Activated CD4-positive, alpha-beta memory T cell treated with anti-CD3 and anti-CD28 coated beads, Interleukin-2, amount 10 ng/mL, durations not matched to agents 7 days and 5 days (primary cell): ENCODE measurements at places on chromosomes 7 and 10.
A peak's percentile ranks its signal among the peaks of the same experiment; 100 is the strongest.

DNA sequence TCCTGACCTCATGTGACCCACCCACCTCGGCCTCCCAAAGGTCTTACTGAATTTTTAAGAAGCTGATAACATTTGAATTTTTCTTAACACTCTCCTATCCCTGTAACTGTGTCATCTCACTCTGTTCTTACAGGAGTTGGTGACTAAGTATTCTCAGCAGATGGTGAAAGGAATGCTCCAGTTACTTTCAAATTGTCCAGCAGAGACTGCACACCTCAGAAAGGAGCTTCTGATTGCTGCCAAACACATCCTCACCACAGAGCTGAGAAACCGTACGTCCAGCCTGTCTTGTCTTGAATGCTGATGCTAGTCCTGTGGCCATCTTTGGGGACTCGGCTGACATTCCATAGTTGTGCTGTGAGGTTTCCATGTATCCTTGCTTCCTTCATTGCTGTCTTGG lies 24.9 kb downstream of the TRRAP start:
- H3K4me3 ChIP-seq: no peak overlapping the region
- H3K4me1 ChIP-seq: no peaks in the 10 kb centered on the region
- H3K36me3 ChIP-seq: peaks cover 74% of the 10 kb centered on the region

DNA sequence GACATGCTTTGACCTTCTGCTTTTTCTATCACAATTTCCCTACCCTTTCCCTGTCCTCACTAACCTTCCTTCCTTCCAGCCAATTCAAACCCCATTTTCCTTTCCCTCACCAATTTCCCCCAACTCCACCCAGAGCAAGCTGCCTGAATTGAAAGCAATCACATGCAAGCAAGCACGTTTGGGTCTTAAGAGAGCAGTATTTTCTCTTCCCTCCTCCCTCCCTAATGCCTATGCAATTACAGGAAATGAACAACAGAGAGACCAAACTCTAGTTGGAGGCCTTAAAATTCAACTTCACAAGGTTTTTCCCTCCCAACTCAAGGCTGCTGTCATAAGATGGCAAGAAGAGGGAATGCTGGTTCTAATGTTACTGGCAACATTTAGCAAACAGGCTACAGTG lies 117.2 kb downstream of the MYOF start:
- peak overlapping the region; percentile 8 for H3K27ac ChIP-seq
- H3K27me3 ChIP-seq: no peaks in the 10 kb centered on the region
- H3K36me3 ChIP-seq: peaks cover 18% of the 10 kb centered on the region
- H3K4me3 ChIP-seq: no peak overlapping the region
- H3K4me1 ChIP-seq: peaks cover 18% of the 10 kb centered on the region

GRCh38 chr7:158765020-158765419 lies 60.4 kb upstream of the NCAPG2 start:
- no peak for DNase-seq
- no peak overlapping the region for H3K27ac ChIP-seq

GRCh38 chr7:17058568-17058967 lies 176.8 kb upstream of the AGR3 start:
- H3K27ac ChIP-seq: peak overlapping the region; percentile 5
- peaks cover 14% of the 10 kb centered on the region for H3K36me3 ChIP-seq
- no peak for DNase-seq
- peaks cover 30% of the 10 kb centered on the region for H3K4me1 ChIP-seq
- H3K27me3 ChIP-seq: no peaks in the 10 kb centered on the region

DNA sequence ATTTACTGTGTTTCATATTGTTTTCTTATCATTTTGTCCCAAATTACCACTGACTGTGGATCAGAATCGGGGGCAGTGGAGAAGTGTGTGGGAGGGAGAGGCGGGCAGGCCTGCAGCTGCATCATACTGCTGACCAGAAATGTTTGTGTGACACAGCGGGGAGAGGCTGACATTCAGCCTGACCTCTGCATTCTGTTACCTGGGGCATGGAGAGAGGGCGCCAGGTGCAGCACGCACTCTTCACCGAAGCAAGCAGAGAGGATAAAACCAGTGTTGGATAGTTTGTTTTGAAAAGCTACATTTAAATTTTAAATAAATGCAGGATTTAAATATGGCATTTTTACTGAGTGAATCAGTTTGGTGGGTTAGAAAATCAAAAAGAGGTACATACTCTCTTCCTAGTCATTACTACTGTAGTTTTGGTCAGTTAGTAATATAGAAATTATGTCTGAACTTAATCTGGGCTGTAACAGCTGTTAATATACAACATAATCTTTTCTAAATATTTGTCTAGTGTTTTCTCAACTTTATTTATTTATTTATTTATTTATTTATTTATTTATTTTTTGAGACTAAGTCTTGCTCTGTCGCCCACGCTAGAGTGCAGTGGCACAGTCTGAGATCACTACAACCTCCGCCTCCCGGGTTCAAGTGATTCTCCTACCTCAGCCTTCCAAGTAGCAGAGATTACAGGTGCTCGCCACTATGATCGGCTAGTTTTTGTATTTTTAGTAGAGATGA lies 8.8 kb upstream of the STMP1 start:
- no peak overlapping the region for H3K4me3 ChIP-seq
- peaks cover 3% of the 10 kb centered on the region for H3K36me3 ChIP-seq
- DNase-seq: no peak
- no peaks in the 10 kb centered on the region for H3K27me3 ChIP-seq
- no peak overlapping the region for H3K27ac ChIP-seq

DNA sequence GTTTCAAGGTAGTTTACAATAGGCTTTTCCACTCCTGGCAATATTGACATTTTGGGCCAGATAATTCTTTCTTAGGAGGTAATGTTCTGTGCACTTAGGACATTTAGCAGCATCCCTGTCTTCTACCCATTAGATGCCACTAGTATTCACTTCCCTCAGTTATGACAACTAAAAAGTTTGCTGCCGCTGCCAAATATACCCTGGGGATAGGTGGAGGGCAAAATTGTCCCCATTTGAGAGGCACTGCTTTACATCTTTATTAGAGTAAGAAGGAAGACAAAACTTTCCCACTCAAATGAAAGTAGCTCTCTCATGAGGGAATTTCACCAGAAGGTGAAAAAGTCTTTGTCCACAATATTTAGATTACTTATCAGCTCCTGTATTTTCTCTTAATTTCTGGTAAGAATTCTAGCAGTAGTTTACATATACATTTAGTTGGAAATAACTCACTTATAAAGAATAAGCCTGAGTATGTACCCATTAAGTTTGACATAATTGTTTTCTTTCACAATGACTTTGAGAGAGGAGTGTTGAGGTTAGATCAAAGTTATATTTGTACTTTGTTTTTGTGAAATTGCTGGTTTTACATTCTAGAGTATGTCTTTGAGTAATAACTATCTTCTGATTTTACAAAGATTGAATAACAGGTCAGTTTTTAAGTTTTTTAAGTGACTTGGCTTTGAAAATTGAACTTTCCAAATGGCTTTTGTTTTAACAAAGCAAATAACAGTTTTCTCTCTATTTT lies 46.0 kb downstream of the HELLS start:
- peaks cover 14% of the 10 kb centered on the region for H3K4me1 ChIP-seq
- peak overlapping the region; percentile 26 for H3K27ac ChIP-seq
- H3K36me3 ChIP-seq: peaks cover 65% of the 10 kb centered on the region
- no peaks in the 10 kb centered on the region for H3K27me3 ChIP-seq

DNA sequence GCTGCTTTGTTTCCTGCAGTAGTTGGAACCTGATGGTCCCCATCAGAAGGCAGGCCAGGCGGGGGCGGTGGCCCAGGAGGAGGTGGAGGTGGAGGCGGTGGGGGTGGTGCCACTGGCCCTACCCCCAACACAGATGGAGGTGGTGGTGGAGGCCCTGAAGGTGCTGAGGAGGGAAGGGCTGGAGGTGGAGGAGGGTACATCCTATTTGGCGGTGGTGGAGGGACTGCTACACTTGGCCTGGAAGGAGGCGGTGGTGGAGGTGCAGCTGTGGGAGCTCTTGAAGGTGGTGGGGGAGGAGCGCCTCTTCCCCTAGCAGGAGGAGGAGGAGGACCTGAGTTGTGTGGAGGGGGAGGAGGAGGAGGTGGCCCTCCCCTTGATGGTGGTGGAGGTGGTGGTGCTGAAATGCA lies 36.8 kb downstream of the LMOD2 start:
- no peak for DNase-seq
- H3K27ac ChIP-seq: no peak overlapping the region
- no peak overlapping the region for H3K4me3 ChIP-seq
- peaks cover 20% of the 10 kb centered on the region for H3K36me3 ChIP-seq
- H3K4me1 ChIP-seq: no peaks in the 10 kb centered on the region

DNA sequence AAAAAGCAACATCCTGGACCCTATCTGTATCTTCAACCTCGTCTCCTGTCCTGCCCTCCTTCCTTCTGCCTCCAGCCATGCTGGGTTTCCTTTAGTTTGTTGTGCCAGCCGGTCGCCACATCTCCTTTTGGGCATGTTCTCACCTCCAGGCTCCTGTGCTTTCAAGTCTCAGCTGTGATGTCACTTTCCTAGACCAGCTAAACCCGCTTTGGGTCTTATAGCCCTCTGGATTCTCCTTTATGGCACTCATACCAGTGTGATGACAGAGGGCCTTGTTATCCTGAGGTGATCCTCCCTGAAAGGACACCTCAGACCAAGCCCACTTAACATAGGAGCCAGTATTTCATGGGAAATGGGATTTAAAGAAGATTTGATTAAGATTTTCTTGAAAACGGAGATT lies 108.6 kb downstream of the EMX2 start:
- no peak overlapping the region for H3K27ac ChIP-seq
- no peaks in the 10 kb centered on the region for H3K36me3 ChIP-seq
- H3K27me3 ChIP-seq: peaks cover 16% of the 10 kb centered on the region
- peaks cover 17% of the 10 kb centered on the region for H3K4me1 ChIP-seq
- H3K4me3 ChIP-seq: no peak overlapping the region
- DNase-seq: no peak

GRCh38 chr7:148901178-148901577 lies 17.1 kb upstream of the EZH2 start:
- no peak overlapping the region for H3K4me3 ChIP-seq
- no peak overlapping the region for H3K27ac ChIP-seq
- DNase-seq: no peak
- peaks cover 2% of the 10 kb centered on the region for H3K27me3 ChIP-seq

GRCh38 chr10:32005050-32005449 lies 51.2 kb downstream of the KIF5B start:
- no peaks in the 10 kb centered on the region for H3K27me3 ChIP-seq
- peak; percentile 29 for DNase-seq
- H3K4me3 ChIP-seq: no peak overlapping the region
- peaks cover 24% of the 10 kb centered on the region for H3K36me3 ChIP-seq

GRCh38 chr7:19620470-19620869 lies 88.4 kb downstream of the POLR1F start:
- no peak for DNase-seq
- no peaks in the 10 kb centered on the region for H3K27me3 ChIP-seq
- H3K4me1 ChIP-seq: no peaks in the 10 kb centered on the region
- no peaks in the 10 kb centered on the region for H3K36me3 ChIP-seq
- H3K4me3 ChIP-seq: no peak overlapping the region
- H3K27ac ChIP-seq: no peak overlapping the region

DNA sequence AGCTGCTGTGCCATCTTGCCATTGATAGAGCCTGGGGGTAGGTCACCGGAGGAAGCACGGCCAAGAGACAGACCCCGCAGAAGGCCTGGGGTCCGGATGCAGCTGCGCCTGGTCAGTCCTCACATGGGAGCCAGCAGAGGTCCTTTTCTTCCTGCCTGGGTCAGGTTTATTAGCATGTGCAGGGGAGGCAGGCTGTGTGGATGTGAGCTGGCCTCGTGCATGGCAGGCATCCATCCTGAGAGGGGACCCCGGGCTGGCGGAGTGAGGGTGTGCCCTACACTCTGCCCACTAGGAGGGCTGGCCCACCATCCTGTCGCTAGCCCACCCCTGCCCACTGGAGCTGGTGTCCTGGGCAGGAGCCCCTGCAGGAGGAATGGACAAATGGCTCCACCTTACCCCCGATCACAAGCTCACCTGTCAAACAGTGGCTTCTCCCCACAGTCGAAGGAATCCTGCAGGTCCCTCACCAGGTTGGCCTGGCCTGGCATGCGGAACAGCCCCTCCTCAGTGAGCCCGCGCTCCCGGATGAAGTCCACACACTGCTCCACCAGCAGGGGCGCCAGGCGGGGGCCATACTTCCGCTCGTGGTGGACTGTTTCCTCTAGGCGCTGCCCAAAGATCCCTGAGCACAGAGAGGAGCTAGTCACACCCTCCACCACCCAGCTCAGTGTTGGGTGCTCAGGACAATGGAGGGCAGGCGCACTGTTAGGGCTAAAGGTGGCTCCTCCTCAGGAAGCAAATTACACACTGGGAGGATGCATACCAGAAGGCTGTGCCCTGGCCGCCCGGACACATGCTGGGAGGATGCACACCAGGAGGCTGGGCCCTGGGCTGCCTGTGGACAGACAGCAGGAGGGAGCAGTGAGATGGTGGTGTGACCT lies 145.4 kb downstream of the ARHGAP22 start:
- H3K4me3 ChIP-seq: no peak overlapping the region
- H3K36me3 ChIP-seq: no peaks in the 10 kb centered on the region
- no peaks in the 10 kb centered on the region for H3K27me3 ChIP-seq
- no peak overlapping the region for H3K27ac ChIP-seq

- H3K4me1 ChIP-seq: no peaks in the 10 kb centered on the region
- no peaks in the 10 kb centered on the region for H3K27me3 ChIP-seq
These were observed 42.1 kb upstream of the GPR26 start for GRCh38 chr10:123624086-123624485.

- no peak overlapping the region for H3K27ac ChIP-seq
- H3K4me3 ChIP-seq: no peak overlapping the region
- no peaks in the 10 kb centered on the region for H3K36me3 ChIP-seq
- no peaks in the 10 kb centered on the region for H3K4me1 ChIP-seq
- no peaks in the 10 kb centered on the region for H3K27me3 ChIP-seq
These were observed 214.9 kb downstream of the KCNMA1 start for GRCh38 chr10:77422491-77423338.

DNA sequence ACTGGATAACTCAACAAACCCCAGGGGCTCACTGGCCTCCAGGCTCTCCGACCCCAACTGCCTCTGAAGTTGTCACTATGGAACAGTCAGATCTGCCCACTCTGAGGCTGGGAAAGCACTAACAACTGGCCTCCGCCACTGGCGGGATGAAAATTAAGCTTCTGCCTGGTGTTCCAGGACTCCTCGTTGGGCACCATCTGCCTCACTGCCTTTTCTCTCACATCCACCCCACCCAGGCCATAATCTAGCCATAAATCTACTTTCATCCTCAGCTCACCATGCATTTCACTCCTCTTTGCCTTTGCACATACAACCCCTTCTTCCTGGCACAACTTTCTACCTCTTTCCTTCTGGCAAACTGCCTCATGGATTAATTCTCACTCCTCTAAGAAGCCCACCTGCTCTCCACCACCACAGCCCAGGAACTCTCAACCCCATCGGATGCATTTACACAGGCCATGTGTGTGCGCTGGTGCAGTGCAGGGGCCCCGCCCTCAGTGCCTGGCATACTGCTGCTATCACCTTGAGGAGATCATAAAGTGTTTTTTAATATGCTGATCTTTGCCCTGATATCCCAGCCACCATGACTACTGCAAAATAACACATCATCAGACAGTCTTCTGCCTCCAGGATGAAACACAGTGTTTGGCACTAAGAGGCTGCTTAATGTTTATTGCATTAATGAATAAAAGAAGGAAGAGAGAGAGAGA lies 4.0 kb downstream of the CDHR1 start:
- H3K4me1 ChIP-seq: no peaks in the 10 kb centered on the region
- no peaks in the 10 kb centered on the region for H3K36me3 ChIP-seq
- H3K27ac ChIP-seq: no peak overlapping the region
- H3K27me3 ChIP-seq: peaks cover 35% of the 10 kb centered on the region
- DNase-seq: no peak
- H3K4me3 ChIP-seq: no peak overlapping the region

- H3K4me3 ChIP-seq: no peak overlapping the region
- peaks cover 28% of the 10 kb centered on the region for H3K4me1 ChIP-seq
- DNase-seq: no peak
- no peaks in the 10 kb centered on the region for H3K36me3 ChIP-seq
- H3K27ac ChIP-seq: no peak overlapping the region
These were observed 23.3 kb downstream of the CALML3 start for GRCh38 chr10:5547931-5548660.

- no peaks in the 10 kb centered on the region for H3K4me1 ChIP-seq
- DNase-seq: no peak
- H3K27me3 ChIP-seq: no peaks in the 10 kb centered on the region
- no peak overlapping the region for H3K4me3 ChIP-seq
These were observed 43.4 kb upstream of the ITGB8 start for GRCh38 chr7:20287317-20287716.
